ENCODE measurements at places on chromosomes 11 and 22.

DNA sequence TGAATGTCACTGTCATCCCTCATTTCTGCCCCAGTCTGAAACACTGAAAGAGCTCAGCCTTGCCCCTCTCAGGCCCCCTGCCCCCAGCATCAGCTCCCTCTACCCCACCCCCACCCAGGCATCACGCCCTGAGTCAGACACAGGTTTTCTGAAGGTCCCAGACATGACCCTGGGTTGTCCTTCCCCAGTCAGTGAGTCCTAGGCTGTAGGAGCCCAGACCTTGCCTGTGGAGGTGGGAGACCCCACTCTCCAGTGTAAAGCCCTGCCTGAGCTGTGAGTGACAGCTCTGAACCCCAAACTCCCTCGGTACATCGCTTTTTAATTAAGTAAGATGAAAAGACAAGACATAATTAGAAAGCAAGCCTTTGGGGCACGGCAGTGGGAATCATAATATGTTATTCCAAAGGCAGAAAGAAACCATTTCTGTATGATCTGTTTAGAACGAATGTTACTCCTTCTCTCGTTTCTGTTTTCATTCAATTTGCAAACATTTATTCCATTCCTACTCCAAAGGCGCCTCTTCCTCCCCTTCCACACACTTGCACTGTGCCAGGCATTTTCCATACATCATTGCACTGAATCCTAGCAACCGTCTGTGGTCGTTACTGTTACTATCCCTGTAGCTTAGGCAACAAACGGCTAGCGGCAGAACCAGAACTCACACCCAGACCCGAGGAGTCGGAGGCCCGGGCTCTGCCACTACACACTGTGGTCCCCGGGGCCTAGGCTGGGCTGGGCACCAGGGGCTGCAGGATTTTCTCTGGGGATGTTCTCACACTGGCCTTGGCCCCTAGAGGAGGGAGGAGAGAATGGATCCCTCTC is 63.4 kb downstream of the CD6 start:
- no peak for DNase-seq

- DNase-seq = no peak
These were observed 9.3 kb downstream of the SELENOM start for GRCh38 chr22:31097941-31098631.

- DNase-seq = no peak
These were observed 11.1 kb downstream of the IGHMBP2 start for GRCh38 chr11:68914761-68915160.

- DNase-seq = no peak
These were observed 1.5 kb downstream of the LSP1 start for GRCh38 chr11:1854132-1854948.

DNA sequence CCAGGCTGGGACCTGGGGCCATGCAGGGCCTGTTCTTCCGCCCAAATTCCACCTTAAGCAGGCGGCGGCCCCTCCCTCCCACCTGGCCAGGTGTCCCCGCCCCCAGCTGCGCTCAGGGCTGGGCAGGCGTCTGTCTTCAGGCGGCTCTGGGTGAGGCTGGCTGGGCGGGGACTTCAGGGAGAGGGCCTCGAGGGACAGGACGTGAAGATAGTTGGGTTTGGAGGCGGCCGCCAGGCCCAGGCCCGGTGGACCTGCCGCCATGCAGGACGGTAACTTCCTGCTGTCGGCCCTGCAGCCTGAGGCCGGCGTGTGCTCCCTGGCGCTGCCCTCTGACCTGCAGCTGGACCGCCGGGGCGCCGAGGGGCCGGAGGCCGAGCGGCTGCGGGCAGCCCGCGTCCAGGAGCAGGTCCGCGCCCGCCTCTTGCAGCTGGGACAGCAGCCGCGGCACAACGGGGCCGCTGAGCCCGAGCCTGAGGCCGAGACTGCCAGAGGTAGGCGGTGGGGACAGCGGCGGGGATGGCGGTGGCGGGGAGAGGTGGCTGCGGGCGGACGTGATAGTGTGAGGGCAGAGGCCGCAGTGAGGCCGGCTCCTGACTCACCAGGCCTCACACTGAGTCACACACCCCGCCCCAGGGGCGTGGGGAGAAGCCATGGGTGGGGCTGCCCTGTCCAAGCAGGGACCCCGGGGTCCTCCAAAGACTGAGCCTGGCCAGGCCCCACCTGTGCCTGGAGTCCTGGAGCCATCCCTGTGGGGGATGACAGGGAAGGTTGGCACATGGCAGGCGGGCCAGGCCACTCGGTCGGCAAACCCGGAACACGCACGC is at the start of gene PKP3:
PKP3 (plus strand) TSS at position 176 of the 824 bp plus-strand sequence; CDS start at position 260, 84 bp downstream.
- peak; percentile 44 for DNase-seq

DNA sequence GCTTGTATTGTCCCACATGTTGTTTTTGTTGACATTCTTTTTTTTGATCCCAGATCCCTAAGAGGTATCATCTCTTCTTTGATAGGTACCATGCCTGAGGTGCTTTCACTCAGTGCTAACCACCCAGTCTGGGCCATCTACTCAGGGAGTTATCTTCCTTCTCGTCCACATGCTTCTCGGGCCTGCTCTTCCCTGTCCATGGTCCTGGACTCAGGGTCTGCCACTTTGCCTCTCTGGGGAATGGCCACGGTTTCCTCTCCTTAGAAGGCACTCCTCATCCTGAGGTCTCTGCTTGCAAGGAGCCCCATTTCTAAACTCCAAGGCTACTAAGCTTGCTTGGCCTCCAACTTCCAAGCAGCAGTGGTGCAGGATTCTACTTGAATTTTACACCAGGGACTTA is 227.0 kb upstream of the NCAM1 start:
- peak; percentile 86 for DNase-seq

DNA sequence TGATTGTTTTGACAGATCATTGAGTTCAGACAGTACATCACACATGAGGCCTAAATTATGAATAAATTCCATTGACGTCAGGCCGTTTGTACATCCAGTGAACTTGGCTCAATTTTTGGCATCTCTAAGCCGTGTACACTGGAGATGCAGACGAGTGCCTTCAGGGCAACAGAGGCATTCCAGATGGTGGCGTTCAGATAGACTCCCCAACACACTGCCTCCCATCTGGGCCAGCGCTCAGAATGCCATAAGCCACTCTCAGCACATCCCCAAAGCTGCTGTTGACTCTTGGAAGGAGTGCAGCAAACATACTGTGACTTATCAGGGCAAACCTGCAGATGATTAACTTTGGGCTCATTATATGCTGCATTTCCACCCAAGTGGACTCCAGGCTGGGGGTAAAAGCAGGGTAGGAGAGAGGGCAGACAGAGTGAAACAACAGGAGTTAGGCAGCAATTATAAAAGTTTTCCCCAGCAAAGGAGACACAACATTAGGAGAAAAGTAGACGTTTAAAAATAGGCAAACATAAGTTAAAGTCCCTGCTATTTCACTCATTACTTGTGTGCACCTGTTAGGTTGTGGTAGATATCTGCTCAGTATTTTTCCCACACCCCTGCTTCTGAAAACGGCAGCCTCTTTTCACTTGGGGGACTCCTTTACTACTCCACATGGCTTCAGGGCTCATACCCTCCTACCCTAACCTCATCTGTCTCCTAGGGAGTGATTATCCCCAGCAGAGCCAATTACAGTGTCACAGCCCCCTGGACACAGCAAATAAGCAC is 60.2 kb upstream of the PDE3B start:
- DNase-seq = peak; percentile 38

DNA sequence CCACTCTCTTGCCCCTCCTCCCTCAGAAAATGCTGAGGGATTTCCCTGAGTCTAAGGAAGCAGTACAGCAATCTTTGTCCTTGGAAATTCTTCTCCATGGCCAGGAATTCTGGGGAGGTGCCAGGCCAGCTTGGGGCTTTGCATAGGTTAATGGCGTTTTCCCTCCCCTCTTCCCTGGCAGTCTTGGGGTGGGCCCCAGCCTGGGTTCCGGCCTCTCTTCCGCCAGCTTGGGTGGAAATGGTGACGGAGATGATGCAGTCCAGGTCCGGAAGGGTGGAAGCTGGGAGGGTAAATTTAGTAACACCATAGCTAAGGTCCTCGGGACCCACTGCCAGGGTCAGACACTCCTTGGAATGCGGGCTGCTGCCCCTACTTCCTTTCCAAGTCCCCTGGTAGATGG is 5.0 kb downstream of the PHLDB1 start:
- peak; percentile 60 for DNase-seq

- no peak for DNase-seq
These were observed 349.4 kb downstream of the METTL15 start for GRCh38 chr11:28457481-28458065.

DNA sequence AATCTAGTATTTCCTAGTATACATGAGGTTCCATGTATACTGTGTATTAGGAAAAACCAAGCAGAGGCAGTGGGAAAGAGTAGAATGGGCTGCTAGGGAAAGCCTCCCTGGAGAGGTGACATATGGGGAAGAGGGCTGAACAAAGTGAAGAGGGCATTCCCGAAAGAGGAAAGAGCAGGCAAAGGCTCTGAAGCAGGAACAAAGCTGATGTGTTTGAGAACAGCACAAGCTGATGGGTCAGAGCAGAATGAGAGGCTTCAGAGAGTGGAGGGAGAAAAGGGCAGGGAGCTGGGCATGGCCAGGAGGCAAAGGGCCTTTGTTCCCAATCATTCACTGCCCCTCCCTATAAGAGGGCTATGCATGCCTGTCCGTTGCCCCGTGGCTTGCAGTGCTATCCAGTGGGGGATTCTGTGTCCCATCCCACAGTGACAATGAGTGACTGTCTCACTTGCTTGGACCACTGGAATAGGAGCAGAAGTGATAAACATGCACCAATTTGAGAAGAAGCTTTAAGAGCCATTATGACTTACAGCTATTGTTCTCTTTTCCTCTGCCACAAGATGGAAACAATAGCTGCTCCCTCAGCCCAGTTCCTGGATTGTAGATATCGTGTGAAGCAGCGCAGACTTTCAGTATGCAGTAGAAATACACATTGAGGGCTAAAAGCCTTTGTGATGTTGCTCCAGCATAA is 39.6 kb downstream of the GALNT18 start:
- no peak for DNase-seq

GRCh38 chr11:2074266-2074825 is 64.8 kb downstream of the IGF2 start:
- DNase-seq = no peak

GRCh38 chr11:94629741-94630140 is 62.6 kb downstream of the PIWIL4 start:
- DNase-seq = no peak

DNA sequence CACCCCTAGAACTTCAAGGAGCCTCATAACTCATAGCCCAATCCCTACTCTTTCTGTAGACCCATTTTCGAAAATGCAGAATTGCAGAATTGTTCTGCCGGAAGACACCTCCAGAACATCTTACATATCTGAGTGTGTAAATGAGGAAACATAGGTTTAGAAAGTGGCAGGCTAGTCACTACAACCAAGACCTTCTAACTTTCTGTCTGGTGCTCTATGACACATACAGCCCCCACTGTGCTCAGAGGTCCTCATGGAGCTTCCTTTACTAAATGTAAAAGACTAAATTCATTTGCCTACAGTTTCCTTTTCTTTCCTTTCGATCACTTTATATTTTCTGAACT is 132.1 kb upstream of the DDI1 start:
- no peak for DNase-seq

DNA sequence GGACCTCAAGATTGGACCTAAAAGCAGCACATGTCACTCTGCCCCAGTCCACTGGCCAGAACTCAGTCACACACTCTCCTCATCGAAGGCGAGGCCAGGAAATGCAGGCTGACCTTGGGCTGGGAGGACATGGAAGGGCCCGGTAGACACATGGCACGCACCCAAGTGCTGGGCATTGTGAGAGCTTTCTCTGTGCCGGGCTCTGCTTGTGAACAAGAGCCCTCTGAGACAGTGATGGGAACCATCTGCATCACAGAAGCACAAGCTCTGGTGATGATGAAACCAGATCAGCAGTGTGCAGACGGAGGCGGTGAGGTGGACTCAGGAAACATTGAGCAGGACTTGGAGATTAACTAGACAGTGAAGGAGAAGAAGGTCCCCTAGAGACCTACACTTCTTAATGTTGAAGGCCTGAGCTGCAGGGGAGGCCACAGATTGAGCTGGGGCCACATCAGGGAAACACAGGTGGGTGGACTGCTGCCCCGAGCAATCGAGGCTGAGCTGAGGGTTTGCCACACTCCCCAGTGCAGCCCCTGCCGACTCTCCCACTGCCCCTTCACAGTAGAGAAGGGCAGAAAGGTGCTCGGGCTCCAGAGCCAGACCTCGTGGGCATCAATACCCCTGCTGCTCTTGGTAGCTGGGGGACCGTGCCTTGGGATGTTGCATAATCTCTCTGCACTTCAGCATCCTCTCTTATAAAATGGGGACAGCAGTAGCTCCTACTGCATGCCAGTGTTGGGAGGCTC is 1460.5 kb downstream of the TBC1D22A start:
- no peak for DNase-seq

GRCh38 chr11:45208135-45208534 is 61.7 kb downstream of the PRDM11 start:
- no peak for DNase-seq

DNA sequence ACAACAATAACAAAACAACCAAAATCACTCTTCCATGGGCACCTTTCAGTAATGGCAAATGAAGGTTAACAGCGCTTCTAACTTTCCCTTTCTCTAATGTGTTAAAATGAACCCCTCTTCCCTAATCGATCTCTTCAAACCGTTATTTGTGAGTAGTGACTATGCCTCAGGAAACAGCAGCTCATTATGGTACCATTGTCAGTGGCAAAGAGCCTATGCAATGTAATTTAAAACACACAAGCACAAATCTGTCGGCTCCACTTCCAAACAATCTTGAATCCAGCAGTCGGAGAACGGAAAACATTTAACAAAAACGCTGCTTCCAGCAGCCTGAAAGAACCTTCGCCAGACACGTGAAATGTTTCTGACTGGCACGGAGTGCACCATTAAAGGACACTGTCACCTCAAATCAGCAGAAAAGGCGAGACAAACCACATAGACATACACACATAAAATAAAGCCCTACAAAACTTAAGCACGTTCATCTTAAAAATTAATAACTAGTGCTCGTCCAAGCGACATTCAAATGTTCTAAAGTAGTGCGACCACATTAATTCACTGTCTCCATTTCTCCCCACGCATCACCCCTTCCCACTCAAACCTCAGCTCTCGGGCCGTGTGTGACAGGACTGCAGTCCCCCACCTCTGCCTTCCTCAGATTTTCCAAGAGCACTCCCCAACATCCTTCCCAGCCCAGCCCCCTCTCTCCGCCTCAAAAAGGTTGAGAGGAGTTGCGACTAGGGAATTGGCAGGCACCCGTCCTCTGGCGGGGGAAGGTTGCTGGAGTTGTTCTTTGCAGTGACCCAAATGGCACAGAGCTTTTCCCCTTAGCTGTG is 748 bp downstream of the RAB30 start:
- peak; percentile 51 for DNase-seq

GRCh38 chr11:61782841-61783240 is 9.6 kb downstream of the TMEM258 start:
- no peak for DNase-seq

- no peak for DNase-seq
These were observed 8.0 kb downstream of the MRTFA start for GRCh38 chr22:40628354-40629042.
